ENCODE measurements at places on chromosomes 2 and 18. TPM values are rescaled to one million over a fixed set of nuclear protein-coding genes. Genes with fewer than 3 reads are reported as not detected.

APCDD1 gene
- 51.8 TPM for total RNA-seq

C2orf49 gene
- 14.8 TPM for total RNA-seq

SPP2 gene
- not detected for total RNA-seq

NT5DC4 gene
- total RNA-seq, result not detected

TUBB8B gene
- not detected for total RNA-seq

FKBP1B gene
- total RNA-seq, result 2.7 TPM

DCAF17 gene
- 6.5 TPM for total RNA-seq

POTEJ gene
- 0.25 TPM for total RNA-seq

CNDP1 gene
- not detected for total RNA-seq

SERPINB4 gene
- total RNA-seq, result not detected

MROH2A gene
- not detected for total RNA-seq

PSMA8 gene
- not detected for total RNA-seq

HDHD2 gene
- 35.4 TPM for total RNA-seq

TRIM43 gene
- not detected for total RNA-seq

Data from right cardiac atrium (tissue), 5 donors.